Fibroblast of skin of right quadriceps (primary cell): ENCODE measurements at places on chromosomes 1 and 21.

DNA sequence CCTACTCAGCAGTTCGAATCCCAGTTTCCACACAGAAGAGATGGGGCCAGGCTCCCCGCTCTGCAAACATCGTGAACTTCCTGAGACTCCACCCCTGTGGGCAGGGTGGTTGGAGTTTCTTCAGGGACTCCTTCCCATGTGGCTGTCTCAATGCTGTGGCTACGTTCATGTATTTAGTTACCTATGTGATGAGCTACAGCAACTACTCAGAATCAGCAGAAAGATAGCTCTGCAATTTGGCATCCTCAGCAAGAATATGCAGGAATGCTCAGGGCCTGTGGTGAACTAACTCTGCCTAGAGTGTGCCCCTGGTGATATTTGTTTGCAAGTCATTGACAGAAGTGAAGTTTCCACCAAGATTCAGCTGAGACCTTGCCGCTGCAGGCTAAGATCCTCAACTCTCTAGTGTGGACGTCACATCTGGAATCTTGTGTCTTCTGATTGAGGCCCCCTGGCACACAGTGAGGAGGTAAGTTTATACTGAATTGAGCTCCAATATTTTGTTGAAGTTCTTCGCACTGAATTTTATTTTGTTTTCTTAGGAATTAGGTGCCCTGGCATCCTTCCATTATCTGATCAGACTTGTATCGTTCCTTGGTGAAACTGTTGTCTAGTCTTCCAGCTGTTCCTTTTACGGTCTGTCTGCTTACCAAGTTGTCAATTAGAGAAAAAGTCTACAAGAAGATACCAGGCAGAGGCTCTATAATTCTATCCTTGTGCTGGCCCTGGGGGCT lies 8.2 kb upstream of the GLRX2 start:
- DNase-seq: no peak

DNA sequence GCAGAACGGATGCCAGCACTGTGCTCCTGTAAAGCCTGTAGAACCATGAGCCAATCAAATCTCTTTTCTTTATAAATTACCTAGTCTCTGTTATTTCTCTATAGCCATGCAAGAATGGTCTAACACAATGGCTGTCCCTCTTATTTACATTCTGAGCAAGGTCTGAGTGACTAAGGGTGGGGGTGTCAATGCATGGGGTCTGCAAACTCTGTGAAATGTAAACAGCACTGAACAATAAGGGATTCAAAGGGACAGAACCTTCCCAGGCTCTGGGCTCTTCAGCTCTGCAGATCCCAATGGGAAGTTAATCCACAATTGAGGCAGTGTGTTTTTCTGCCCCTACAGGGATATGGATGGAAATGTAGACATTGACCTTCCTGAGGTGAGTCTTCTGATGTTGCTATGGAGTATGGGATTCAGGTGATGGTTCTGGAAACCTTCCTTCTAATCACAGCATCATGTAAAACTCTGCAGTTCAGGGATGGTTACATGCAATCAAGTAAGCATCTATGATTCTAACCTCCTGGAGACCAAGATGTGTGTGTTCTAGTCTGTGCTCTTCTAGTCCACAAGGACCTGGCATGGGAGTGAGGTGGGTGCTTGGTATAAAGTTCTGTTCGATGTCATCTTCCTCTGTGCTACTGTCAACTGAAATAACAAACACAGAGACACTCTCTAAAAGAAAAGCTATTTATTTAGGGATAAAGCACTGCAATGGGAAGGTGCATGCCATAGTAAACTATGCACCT lies 38.6 kb downstream of the CAPN9 start:
- DNase-seq: no peak

DNA sequence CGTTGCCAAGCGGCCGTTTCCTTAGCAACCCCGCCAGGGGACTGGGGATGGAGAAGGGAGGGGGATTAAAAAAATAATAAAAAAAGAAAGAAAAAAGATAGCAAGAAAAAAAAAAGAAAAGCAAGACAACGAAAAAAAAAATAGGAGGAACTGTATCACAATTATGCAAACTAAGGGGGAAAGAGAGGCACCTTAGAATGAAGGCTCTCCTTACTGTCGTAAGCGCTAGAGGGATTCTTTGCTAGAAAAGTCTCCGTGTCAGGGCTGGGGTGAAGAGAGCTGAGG lies 625 bp upstream of the NEGR1 start:
- peak; percentile 39 for DNase-seq

GRCh38 chr1:168521401-168522000 lies 22.3 kb downstream of the XCL2 start:
- DNase-seq: no peak

DNA sequence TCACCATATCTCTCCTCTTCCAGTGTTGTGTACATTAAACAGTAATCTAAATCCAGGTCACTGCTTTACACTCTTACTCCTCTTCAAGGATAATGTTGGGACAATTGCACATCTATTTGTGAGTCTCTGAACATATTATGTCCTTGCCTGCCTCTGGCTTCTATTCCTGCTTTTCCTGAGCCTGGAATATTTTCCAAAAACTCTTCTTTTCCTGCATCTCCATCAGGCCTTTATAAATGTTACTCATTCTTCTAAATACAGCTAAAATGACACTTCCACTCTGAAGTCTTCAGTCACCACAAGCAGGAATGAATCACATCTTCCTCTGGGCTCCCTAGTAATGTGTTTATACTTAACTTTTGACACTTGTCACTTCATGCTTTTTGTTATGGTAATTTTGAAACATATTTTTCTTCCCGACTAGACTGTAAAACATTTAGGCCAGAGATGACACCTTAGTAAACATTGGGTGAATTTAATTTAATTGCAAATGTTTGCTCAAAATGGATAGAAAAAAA lies 396.0 kb downstream of the LRRIQ3 start:
- DNase-seq: peak; percentile 32

- no peak for DNase-seq
These were observed 76.4 kb downstream of the SNRPE start for GRCh38 chr1:203937678-203938330.

DNA sequence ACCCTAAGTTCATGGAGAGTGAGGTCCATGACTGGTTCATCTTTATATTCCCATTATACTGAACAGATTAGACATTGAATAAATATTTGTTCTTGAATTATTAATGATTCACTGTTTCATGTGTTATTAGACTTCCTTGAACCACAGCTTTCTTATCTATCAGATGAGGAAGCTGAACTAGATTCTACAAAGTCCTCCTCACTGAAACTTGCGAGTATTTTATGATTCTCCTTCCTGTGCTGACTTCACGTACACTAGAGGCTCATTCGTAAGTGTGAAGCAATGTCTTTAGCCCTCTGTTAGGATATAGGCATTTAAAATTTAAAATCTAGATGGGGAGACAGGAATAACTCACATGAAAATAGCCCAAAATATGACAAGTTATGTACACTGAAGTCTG lies 95.6 kb upstream of the IRF2BP2 start:
- no peak for DNase-seq

- DNase-seq: no peak
These were observed 68.5 kb downstream of the SLC37A1 start for GRCh38 chr21:42581993-42582786.

GRCh38 chr1:94105581-94105952 lies 15.4 kb downstream of the ABCA4 start:
- no peak for DNase-seq

- DNase-seq: no peak
These were observed 8.1 kb upstream of the IFI44 start for GRCh38 chr1:78641558-78641957.

DNA sequence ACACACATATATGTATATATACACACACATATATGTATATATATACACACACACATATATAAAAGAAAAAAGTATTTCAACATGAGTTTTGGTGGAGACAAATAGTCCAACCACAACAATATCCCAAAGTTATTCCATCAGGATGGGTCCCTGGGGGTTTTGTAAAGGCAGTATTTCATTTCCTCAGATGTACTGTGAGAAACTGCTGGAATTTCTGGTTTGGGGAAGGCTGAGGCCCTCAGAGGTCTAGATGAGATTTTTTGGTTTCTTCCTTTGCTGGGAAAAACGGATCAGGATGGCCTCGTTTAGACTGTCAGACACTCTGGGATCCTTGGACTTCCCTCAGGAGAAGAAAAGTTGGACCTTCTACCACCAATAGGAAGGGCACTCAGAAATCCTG lies 36.5 kb upstream of the TENT5B start:
- DNase-seq: peak; percentile 28

DNA sequence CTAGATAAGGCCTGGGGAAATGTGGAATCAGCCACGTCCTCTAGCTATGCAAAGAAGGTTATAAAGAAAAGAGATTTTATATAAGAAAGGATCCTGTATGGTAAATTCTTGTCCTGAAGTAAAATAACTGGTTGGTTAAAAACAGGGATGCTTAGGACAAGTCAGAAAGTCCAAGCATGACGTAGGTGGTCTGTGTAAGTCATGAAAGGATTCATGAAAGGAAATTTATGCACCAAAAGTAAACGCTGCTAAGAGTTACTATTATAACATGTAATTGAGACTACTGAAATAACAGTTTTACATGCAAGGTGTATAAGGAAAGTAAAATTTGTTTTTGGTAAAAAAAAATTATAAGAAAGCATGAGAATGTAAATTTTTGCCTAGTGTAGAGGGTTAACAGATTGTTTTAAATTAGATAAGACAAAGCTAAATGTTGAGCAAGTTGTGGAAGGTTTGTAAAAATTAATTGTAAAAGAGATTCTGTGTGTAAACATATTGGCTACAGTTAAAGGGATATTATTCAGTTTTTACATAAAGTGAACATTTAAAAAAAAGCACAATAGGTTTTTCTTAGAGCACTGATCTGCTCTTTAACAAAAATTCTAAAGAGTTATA lies 43.9 kb downstream of the PIGK start:
- DNase-seq: peak; percentile 32

- DNase-seq: no peak
These were observed 19.4 kb downstream of the JAK1 start for GRCh38 chr1:64946916-64947315.

DNA sequence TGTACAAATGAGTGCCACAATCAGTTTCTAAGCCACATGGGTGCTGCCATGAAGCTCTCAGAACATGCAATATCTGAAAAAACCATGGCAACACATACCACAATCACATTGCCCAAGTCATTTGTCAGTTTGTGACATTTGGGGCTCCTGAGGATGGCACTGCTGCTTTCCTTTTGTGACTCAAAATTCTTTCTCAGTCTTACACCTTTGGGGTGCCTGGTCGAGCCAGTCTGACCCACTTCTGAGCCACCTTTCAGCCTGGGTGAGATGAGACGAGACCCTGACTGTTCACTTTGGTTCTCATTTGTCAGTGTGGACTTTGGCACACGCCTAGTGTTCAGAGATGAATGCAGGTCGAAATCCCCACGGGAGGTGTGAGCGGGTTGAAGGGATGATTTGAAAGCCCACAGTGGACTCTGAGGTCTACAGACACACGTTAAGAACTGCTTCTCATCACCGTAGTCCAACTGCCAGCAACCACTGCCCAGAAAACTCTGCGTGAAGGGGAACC lies 8.0 kb downstream of the BATF3 start:
- no peak for DNase-seq

DNA sequence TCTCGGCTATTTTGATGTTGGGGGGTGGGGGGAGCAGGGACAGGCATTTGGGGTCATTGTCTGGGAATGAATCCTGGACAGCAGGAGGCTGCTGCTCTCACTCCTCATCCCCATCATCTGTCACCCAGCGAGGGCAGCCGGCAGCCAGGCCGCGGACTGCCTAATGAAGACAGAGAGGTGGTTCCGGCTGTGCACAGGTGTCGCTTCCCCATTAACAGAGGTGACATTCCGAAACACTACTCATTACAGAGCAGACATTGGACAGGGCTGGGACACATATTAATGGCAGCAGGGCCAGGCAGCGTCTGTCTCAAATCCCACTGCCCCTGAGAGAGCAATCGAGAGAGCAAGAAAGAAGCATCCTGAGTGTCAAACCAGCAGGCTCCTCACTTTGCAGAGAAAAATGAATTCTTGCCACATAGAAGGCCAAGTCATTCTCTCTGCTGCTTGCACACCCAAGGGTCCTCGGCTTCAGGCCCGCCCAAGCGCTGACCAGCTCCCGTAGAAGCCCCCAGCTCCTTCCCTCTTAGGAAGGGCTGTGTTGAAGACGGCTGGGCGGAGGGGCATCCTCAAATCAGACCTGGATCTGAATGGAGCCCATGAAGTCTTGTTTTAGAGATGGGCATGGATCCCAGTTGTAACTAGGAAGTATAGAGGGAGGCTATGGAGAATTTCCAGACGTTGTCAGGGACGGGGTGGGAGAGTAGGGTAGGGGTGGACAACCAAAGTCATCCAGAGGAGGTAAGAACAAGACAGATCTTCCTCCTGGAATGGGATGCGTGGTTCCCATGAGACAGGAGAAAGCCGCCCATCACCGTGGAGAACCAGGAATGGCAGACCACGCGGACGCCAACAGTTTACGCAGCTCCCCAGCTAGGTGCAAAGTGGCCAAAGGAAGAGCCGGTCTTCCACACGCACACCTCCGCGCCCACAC lies 8.2 kb upstream of the LEMD1 start:
- DNase-seq: no peak

GRCh38 chr1:228370941-228371740 lies 35.5 kb downstream of the TRIM11 start:
- DNase-seq: no peak

DNA sequence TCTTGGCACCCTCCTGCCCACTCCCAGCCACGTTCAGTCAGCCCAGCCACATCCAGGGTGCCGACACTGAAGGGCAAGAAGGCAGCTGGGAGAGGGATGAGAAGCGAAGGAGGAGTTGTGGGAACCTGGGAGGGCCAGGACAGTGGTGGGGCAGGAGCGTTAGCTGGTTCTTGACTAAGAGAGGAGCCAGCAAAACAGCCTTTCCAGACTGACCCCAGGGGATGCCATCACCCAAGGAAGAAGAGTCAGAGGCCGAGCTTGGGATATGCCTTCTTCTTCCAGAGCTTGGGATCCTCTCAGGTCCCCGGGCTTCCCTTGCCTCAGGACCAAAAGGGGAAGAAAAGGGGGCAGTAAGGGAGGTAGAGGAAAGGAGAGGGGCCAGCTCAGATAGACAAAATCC lies 7.2 kb downstream of the INKA2 start:
- no peak for DNase-seq

DNA sequence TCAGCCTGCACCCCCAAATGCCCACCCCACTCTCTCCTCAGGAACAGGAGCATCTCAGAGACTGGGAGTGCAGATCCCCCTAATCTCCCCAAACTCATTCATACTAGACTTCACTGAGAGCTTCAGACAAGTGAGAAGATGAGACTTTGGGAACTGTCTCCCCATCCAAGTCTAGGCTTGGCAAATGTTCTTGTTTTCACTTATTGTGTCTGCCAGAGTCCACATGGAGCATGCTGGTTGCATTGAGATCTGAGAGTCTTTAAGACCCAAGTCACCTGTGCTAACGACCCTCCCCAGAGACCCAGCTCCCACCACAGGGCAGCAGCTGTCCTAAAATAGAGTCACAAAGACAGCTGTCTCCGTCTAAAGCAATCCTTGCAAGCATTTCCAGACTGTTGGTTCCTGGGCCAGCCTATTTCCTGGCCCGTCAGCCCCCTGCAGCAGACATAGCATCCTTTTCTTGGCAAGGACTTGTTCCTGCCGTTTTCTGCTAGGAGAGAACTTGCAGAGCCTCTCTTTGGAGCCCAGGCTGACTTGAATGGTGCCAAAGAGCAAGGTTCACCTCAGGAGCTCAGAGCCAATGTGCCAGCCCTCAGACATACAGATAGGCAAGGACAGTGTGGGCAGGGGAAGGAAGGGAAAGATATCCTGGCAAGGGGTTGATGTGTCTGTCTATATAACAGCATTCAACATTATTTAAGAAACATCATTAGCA lies 1.9 kb upstream of the CNTN2 start:
- DNase-seq: no peak

- peak; percentile 12 for DNase-seq
These were observed 83.6 kb upstream of the RGS1 start for GRCh38 chr1:192491804-192492554.

- DNase-seq: no peak
These were observed 40.5 kb downstream of the URB2 start for GRCh38 chr1:229666585-229666984.

- DNase-seq: peak; percentile 38
These were observed at the start of gene DIRAS3 for GRCh38 chr1:68049941-68050878. TSS of gene DIRAS3 (minus strand) at chr1:68050627. CDS start at chr1:68047297, 3,330 bp downstream.
